ENCODE measurements at places on chromosomes 13 and 19. TPM values are rescaled to one million over a fixed set of nuclear protein-coding genes. Genes with fewer than 3 reads are reported as not detected.
A peak's percentile ranks its signal among the peaks of the same experiment; 100 is the strongest.

The GJB6 gene
- total RNA-seq: not detected

- DNase-seq: no peak
Observed at GRCh38 chr13:91882918-91883317, 484.5 kb downstream of the GPC5 start.

The OR4F17 gene
- total RNA-seq: not detected

The ZNF613 gene
- total RNA-seq: 9.4 TPM

DNA sequence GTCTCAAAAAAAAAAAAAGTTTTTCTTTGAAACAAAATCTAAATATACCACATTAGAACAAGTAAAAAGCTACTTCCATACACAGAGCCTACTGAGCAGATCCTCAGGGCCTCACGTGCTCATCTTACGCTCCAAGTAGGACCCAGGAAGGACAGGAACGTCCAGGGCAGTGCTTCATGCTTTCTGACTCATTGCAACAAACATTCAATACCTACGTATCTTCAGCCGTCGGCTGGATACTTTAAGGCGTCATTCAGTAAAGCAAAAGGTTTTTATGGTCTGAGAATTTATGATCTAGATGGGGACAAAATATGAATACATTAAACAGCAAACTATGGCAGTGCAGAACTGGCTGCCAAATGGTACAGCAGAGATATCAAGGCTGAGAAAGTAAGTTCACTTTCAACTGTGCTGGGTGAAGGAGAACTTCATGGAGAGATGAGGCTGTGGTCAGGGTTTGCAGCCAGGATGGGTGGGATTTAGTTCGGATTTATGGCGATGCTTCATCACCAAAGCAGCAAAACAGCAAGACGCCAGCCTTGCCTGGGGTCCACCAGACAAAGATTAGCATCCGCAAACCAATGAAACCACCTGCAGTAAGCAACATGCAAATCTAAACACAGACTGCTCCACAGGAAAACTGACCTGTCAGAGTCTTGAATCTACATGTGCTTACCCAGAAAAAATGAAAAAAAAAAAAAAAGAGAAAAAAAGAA is 20.5 kb downstream of the CARS2 start:
- no peak for DNase-seq

GRCh38 chr19:29337029-29337428 is 124.1 kb upstream of the UQCRFS1 start:
- peak; percentile 78 for DNase-seq

DNA sequence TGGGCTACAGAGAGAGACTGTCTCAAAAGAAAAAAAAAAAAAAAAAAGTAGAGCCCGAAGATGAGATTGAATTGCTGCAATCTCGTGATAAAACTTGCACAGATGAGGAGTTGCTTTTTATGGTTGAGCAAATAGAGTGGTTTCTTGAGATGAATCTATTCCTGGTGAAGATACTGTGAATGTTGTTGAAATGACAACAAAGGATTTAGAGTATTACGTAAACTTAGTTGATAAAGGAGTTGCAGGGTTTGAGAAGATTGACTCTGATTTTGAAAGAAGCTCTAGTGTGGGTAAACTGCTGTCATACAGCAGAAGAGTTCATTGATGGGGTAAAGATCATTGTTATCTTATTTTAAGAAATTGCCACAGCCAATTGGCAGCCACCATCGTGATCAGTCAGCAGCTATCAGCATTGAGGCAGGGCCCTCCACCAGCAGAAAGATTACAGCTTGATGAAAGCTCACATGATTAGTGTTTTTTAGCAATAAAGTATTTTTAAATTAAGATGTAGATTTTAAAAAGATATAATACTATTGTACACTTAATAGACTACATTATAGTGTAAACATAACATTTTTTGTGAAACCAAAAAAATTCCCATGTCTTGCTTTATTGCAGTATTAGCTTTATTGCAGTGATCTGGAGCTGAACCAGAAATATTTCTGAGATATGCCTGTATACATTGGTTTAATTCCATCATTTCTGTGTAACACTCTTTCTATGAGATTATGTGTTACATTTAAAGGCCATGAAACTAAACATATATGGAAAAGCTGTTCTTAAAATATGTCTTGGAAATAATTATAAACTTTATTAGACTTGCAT is 43.1 kb downstream of the ZMYM2 start:
- no peak for DNase-seq

GRCh38 chr13:102402290-102402689 is 442 bp upstream of the FGF14 start:
- DNase-seq: no peak

The NTF4 gene
- not detected for total RNA-seq
